ENCODE measurements at places on chromosomes 6 and 20. TPM values are rescaled to one million over a fixed set of nuclear protein-coding genes. Genes with fewer than 3 reads are reported as not detected.

The CCN2 gene
- total RNA-seq, result 42.1 TPM

The DPPA5 gene
- total RNA-seq, result not detected

The PTPRT gene
- total RNA-seq, result not detected

The KIF13A gene
- total RNA-seq, result 22.9 TPM

The PRPF6 gene
- 74.2 TPM for total RNA-seq

The HLA-DMA gene
- 0.78 TPM for total RNA-seq

The HMGCLL1 gene
- total RNA-seq, result not detected

The DEFB128 gene
- not detected for total RNA-seq

The NRSN1 gene
- total RNA-seq, result not detected

The PHACTR1 gene
- total RNA-seq, result 0.55 TPM

The RNF217 gene
- 4.4 TPM for total RNA-seq

The TDRD6 gene
- total RNA-seq, result not detected

The NHSL1 gene
- 2.6 TPM for total RNA-seq

The PLN gene
- not detected for total RNA-seq

The WFDC2 gene
- not detected for total RNA-seq

The KHDC1L gene
- not detected for total RNA-seq

The EYA2 gene
- not detected for total RNA-seq

The TINAG gene
- total RNA-seq, result not detected

The NFATC2 gene
- 0.28 TPM for total RNA-seq

The MTFR2 gene
- 10.3 TPM for total RNA-seq

The PTK6 gene
- total RNA-seq, result 2.0 TPM

The PAK1IP1 gene
- 34.7 TPM for total RNA-seq

The AGER gene
- 2.2 TPM for total RNA-seq

The SAMHD1 gene
- total RNA-seq, result 29.5 TPM

The ALDH8A1 gene
- total RNA-seq, result 0.69 TPM

The SIRPB1 gene
- 0.74 TPM for total RNA-seq

The PHIP gene
- 21.8 TPM for total RNA-seq

The OXT gene
- not detected for total RNA-seq

The DLL1 gene
- total RNA-seq, result 4.7 TPM

The BPIFB4 gene
- total RNA-seq, result not detected

The CGAS gene
- total RNA-seq, result not detected

The CPNE5 gene
- 0.24 TPM for total RNA-seq

The TRIM15 gene
- total RNA-seq, result not detected

The NANP gene
- 14.7 TPM for total RNA-seq

The NECAB3 gene
- total RNA-seq, result 65.7 TPM

The JAG1 gene
- total RNA-seq, result 9.4 TPM

The STK4 gene
- 21.3 TPM for total RNA-seq

The RSPH4A gene
- not detected for total RNA-seq

The RAD21L1 gene
- total RNA-seq, result 0.07 TPM

The GRM1 gene
- not detected for total RNA-seq

The CRIP3 gene
- not detected for total RNA-seq

The HLA-DOA gene
- total RNA-seq, result not detected

The AIF1 gene
- total RNA-seq, result not detected

The PRSS35 gene
- 1.3 TPM for total RNA-seq

All from A172 (cell line).